ENCODE measurements at places on chromosomes 11 and 22.

GRCh38 chr11:115117956-115118493 is 386.2 kb downstream of the CADM1 start:
- DNase-seq: no peak

- DNase-seq: no peak
Measured at GRCh38 chr11:120170741-120171261, 32.9 kb upstream of the TRIM29 start.

DNA sequence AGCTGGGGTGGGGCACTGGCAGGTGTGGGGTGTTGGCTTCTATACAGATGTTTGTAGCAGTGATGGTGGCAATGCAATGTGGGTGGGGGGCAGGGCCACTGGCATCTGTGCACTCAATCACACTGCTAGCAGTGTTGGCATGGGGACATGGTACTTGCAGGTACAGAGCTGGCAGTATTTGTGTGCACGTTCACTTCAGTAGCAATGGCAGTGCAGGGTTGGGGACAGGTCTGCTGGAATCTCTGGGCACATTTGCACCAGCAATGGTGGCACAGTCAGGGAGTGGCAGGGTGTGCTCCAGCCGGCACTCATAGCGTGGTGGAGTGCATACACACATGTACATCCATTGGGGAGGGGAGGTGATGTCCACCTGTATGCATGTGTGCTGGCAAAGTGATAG is 775.2 kb downstream of the CNTN5 start:
- DNase-seq: no peak

DNA sequence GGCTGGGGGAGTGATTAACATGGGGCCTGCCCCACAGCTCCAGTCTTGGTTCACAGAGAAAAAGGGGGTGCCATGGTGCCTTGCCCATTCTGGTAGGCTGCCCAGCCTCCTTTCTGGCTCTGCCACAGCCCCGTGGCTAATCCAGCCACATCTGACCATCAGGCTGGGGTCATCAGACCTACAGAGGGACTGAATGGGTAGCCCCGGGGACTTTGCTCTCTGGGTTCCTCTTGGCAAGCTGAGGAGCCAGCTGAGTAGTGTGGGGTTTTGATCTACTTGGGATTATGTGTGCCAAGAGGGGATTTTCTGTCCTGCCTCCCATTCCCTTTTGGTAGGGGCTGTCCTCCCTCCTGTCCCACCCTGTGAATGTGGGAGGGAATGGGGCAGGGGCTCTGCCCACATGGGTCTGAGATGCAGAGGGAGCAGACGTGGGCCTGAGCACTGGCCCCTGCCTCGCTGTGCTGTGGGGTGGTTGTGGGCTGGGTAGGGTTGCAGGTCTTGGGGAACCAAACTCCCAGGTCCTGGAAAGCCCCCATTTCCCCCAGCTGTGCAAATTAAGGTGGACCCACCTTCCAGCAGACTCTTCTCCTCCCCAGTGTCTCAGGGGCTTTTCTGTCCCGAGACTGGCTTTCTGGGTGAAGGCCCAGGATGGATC is 32.0 kb downstream of the CD82 start:
- no peak for DNase-seq

DNA sequence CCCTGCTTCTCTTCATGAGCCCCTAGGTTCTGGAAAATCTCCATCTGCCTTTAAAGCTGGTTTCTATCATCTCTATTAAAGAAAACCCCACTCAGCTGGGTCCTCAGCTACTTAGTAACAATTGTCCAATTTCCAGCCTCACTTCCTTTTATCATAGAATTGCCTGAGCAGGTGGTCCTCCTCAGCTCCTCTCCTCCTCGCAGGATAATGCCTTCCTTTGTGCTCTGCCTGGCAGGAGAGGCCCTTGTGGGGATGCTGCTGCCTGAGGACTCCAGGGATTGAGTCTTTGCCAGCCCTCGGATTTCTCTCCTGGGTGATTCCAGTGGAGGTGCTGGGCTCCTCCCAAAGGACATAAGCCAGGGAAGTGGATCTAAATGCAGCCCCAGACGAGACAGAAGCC is 448.3 kb downstream of the INSC start:
- no peak for DNase-seq

DNA sequence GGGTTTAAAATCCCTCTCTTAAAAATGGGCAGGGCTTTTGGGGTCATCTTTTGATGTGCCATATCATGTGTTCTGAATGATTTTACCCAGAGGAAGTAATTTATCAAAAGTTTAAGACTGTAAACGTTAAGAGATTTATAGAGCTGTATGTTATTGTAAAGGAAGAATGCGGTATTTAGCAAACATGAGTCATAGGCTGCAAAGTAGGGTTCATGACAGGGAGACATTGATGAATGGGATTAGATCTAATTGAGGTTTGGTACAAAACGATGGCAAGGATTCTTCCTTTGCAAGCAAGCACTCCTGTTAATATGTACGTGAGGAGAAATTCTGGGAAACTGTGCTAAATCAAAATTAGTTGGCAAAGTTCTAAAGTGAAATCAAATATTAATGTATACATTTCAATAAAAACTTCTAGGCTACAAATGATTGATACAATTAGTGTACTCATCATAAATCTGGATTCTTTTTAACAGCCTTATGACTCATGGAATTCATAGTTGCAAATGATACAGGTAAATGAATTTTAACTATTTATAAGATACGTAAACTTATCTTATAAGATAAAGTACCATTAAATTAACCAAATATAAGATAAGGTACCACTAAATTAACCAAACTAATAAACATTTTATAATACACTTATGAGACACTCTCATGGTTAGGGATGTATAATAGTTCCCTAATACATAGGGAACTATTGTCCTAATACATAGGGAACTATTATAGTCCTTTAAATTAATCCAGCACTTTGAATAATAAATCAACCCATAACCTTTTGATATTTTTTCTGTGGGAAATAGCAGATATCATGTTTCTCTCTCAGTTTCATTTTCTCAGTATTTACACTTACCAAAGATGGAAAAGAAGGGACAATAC is 58.4 kb downstream of the KIF18A start:
- no peak for DNase-seq

GRCh38 chr11:109680127-109680526 is 258.1 kb downstream of the C11orf87 start:
- DNase-seq: no peak

GRCh38 chr11:6061475-6061874 is 30.9 kb upstream of the OR56A1 start:
- DNase-seq: no peak

DNA sequence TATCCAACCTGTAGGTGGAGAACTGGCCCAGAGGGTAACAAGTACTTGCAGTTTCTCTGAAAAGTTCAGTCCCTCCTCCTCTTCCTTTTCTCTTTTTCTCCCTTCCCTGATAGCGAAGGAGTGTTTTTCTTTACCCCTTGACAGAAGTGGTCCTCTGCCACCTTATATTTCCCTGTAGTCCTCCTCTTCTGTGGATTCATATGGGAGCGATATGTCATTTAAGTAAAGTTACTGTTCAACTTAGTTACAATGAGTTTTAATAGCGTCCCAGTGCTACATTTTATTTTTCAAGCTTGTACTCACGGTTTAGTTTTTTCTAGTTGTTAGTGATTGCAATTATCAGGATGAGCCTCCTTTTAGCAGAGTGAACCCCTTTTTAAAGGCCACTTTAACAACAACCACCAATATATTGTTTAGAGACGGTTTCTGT is 1.4 kb downstream of the PCF11 start:
- DNase-seq: no peak

GRCh38 chr11:48248902-48249301 is 4.0 kb downstream of the OR4X2 start:
- no peak for DNase-seq

DNA sequence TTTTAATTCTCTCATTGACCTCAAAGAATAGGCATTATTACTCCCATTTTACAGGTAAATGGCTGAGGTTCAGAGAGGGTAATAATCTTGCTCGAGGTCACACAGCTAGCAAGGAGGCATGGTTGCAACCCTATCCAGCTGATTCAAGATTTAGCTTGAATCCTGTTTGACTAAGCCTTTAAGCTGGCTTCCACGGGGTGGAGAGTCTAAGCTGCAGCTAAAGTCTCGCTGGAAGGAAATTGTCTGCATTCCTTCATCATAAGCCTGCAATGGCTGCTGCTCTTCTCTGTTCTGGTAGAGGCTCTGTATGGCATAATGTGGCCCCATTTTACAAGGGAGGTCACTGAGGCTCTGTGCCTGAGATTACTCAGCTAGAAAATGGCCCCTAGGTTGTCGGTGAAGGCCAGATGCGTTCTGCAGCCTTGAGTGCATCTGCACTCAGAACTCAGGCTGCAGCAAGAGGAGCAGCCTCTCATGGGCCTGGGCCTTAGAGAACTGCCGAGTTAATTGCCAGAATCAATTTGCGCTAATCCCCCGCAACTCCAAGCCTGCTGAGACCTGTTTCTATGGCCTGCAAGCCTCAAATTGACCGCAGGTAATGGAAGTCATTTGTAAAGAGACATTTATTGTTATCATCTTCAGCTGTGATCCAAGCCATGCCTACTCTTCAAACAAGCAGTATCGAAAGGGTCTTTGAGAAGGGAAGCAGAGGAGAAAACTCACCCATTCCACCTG is 44.1 kb upstream of the SEZ6L start:
- DNase-seq: no peak

DNA sequence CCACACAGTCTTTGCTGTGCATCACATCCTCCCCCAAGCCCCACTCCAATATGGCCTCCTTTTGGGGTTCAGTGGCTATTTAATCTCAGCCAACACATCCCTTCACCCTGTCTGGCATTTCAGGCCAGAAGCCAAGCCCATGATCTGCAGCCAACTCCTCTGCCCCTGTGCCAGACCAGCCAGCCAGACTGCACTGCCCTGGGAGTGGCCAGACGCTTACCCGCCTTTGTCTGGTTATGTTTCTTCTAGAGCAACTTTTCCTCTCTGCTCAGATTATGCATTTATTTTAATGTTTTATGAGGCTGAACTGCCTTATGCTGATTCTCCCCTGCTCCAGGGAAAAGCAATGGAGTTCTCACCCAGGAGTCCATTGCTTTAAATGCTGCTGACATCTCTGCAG is 206.7 kb upstream of the TBCEL start:
- no peak for DNase-seq

DNA sequence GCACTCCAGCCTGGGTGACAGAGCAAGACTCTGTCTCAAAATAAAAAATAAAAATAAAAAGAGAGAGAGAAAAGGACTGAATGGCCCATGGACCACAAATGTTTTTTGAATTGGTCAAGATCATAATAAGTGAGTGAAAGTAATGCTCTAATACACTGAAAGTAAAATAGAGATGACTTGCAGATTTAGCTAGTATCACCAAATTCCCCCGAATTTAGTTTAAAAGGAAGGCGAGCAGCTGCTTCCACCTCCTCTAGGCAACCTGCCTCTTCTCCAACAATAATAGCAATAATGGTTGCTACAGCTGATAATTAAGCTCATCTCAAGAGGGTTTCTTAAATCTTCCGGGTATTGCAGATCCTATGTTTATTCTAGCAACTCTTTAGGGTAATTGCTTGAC is 36.8 kb downstream of the CELF1 start:
- DNase-seq: no peak
